ENCODE measurements at places on chromosomes 16 and 17.
A peak's percentile ranks its signal among the peaks of the same experiment; 100 is the strongest.

DNA sequence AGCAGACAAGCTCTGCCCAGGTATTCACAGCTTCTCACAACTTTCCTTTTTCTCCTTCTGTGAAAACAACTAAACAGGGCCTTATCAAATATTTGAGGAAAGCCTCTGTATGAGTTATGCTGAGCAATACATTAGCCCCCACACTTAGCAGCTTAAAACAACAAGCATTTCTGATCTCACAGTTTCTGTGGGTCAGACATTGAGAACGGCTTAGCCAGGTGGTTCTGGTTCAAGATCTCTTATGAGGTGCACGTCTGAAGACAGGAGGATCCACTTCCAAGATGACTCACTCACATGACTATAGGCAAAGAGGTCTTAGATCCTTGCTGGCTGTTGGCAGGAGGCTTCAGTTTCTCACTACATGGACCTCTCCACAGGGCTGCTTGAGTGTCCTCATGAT is 181.4 kb upstream of the WSCD1 start:
- DNase-seq: no peak

- no peak for DNase-seq
Measured at GRCh38 chr17:61200339-61200715, 199.3 kb upstream of the TBX2 start.

DNA sequence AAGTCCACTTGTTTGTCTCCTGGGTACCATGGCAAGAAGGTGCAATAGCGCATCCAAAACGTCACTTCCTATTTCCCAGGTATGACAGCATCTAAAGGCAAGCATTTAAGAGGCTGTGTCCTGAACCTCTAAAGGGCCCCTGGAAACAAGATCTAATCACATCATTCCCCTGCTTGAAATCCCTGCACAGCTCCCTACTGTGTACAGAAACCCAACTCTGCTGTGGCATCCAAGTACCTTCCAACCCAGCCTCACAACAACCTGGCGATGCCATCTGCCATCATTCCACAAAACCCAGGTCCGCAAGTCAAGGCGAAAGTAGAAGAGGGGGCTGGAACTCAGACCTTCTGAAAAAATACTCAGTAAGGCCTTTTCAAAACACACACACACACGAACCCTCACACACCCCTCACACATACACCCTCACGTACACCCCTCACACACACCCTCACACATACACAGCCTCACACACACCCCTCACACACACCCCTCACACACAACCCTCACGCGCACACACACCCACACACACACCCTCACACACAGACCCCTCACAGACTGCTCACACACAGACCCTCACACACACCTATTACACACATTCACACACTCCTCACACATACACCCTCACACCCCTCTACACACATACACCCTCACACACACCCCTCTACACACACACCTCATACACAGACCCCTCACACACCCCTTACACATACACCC is 24.5 kb downstream of the C17orf67 start:
- no peak for DNase-seq

DNA sequence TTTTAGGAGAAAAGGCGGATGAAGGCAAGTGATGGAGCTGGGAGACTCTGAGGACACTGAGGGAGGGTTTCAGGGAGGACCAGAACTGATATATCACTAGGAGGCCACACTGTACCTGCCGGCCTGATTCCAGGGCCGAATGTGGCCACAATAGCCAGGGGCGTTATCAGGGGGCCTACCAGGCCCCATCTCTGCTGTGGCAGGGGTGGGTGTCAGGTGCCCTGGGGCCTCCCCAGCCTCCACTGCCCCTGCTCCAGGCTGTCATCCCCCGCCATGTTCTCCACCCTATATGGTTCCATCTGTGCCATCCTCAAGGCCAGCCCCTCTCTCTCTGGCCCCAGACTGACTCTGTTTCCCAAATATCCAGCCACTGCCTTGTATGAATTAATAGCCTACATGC is 246.5 kb downstream of the GSG1L start:
- no peak for DNase-seq

- DNase-seq: no peak
Measured at GRCh38 chr17:43952724-43953666, 745 bp downstream of the PYY start.

GRCh38 chr16:89613231-89613953 is at the start of gene DPEP1:
Gene DPEP1 (plus strand): TSS chr16:89613642. CDS start chr16:89630411, 16,769 bp downstream.
- DNase-seq: no peak

GRCh38 chr17:64024781-64025731 is 4.6 kb upstream of the ICAM2 start:
- no peak for DNase-seq

DNA sequence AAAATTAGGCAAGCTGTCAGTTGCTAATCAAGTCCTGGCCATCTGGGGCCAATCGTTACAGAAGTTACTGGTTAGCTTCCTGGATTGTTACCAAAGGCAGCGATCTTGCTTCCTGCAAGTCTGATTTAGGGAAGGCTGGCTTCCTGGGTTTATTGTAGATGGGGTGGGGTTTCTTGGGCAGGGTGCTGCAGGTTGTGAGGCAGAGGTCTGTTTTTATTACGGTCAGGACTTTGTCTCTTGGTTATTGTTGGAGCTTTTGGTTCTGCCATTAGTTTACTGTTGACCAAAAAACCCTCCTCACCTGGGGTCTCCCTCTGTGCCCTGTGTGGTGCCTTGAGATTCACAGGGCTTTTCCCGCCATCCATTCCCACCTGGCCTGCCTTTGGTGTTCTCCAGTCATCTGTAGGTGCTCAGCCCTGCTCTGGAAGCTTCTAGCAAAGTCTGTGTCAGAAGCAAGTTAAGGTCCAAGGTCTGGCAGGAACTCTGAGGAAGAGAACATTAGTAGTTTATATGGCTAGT is 36.9 kb downstream of the SLC47A1 start:
- no peak for DNase-seq

DNA sequence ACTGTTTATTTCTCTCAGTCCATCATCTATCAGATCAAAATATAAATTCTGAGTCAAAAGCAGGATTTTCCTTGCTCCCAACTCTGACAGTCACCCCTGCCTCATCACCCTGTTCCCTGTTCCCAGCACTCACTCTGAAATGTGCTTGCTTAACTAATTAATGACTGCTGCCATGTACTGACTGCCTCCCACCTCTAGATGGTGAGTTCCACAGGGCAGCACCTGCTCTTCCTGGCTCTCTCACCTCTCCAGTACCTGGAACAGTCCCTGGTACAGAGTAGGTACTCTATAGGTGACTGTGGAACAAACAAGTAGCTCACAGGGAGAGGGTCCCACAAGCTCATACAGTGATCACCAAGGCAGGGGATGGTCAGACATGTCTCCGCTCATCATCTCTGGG is 114.3 kb upstream of the C16orf82 start:
- no peak for DNase-seq

GRCh38 chr17:34219405-34219804 is 35.7 kb upstream of the CCL2 start:
- DNase-seq: no peak

DNA sequence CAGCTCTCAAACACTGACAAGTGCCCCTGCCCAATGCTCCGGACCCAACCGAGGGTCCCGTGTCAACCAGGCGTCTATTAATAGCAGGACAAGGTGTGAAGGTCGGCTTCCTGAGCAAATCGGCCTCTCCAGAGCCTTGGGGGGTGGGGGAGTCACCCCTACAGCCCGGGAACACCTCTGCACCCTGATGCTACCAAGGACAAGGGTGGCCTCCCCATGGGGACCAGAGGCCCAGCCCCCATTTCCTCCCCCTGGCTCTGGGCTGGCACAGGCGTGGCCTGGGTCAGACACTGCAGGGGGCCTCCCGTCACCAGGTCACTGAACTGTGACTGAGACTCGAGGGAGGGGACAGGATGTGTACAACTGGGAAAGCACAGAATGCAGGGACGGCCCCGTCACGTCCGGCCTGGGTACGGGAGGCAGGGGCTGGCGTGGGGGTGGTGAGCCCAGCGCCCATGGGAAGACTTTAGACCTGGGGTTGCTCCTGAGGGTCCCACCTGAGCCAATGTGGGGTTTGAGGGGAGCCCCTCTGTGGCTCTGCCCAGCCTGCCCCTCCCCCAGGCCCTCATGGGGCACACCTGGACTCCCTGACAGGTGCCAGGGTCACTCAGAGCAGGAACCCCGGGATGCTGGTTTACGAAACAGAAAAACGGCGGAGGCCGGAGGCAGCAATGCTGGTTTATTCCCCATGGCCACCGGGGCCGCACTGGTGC is 579 bp upstream of the CYBA start:
- DNase-seq: peak; percentile 92

DNA sequence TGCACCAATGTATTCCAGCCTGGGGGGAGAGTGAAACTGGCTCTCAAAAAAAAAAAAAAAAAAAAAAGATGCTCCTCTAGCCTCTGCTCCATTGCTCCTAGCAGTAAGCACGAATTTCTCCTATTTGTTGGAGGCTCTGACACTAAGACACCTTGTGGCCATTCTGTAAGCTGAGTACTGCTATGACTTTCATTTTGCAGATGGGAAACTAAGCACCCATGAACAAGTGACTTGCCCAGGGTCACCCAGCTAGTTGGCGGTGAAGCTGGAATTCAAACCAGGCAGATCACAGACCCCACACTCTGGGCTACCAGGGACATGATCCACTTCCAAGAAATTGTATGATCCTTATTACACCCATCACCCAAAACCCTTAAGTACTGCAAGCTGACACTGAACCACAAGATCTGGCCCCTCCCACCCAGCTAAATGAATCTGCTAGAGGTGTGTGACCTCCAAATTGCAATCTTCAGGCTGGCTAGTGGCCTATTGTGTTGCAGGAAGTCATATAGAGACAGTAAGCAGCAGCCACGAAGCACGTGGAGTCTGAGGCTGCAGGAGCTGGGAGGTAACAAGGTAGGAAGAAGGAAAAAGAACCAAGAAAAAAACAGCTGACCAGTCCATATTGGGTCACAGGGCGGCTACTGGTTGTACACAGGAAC is 209.4 kb downstream of the XYLT1 start:
- no peak for DNase-seq

GRCh38 chr17:3474212-3474611 is 1.6 kb upstream of the ASPA start:
- DNase-seq: no peak

DNA sequence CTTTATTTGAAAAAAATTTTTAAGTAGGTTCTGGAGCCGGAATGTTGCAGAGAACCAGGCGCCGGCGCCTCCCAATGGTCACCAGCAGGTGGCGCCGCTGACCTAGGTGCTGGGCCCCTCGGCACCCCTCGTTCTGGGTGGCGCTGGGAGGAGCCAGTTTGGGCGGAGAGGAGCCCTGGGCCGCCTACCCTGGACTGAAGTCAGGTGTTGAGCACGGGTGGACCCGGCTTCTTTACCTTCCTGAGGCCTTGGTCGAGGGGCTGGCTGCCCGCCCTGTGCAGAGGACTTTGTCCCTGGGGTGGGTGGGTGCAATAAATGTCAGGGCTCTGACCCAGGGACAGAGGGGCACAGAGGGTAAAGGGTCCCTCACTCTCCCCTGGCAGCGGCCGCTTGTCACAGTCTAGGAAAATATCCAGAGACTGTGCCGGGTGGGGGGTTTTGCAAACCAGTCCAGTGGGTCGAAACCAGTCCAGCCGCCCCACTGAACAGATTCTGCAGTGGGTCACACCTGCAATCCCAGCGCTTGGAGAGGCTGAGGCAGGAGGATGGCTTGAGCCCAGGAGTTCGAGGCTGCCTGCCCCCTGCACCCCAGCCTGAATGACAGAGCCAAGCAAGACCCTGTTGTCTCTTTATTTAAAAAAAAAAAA is 30.1 kb upstream of the TNFRSF13B start:
- no peak for DNase-seq

- DNase-seq: no peak
Measured at GRCh38 chr17:33623841-33624240, 330.7 kb upstream of the ASIC2 start.

GRCh38 chr17:17382971-17383370 is 79.8 kb downstream of the NT5M start:
- DNase-seq: no peak

- no peak for DNase-seq
Measured at GRCh38 chr17:41917192-41917591, 1.6 kb downstream of the ACLY start.

DNA sequence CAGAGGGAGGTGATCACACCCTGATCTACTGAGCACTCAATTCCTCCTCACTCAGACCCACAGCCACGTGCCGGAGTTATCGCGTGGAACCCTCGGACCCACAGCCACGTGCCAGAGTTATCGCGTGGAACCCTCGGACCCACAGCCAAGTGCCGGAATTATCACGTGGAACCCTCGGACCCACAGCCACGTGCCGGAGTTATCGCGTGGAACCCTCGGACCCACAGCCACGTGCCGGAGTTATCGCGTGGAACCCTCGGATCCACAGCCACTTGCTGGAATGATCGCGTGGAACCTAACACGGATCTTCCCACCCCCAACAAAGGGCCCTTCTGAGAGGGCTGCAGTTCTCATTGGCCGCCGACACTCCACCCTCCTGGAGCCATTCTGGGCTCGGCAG is 97.7 kb downstream of the PGS1 start:
- DNase-seq: no peak

- DNase-seq: no peak
Measured at GRCh38 chr17:76695059-76695831, 15.5 kb downstream of the MXRA7 start.

DNA sequence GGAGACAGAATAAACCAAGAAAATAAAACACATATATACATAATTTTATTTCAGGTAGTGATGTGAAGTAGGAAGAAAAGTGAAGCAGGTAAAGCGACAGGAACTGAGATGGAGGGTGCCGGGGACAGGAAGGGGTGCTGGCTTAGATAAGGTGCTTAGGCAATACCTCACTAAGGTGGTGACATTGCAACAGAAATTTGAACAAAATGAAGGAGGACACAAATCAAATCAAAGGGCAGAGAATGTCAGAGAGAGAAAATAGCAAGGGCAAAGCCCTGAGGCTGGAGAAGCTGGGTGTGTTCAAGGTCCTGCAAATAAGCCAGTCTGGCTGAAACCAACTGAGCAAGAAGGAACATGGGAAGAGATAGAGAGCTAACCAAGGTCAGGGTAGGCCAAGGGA is 5.0 kb upstream of the CDYL2 start:
- no peak for DNase-seq

- no peak for DNase-seq
Measured at GRCh38 chr16:67919622-67920221, 11.9 kb downstream of the CTRL start.

DNA sequence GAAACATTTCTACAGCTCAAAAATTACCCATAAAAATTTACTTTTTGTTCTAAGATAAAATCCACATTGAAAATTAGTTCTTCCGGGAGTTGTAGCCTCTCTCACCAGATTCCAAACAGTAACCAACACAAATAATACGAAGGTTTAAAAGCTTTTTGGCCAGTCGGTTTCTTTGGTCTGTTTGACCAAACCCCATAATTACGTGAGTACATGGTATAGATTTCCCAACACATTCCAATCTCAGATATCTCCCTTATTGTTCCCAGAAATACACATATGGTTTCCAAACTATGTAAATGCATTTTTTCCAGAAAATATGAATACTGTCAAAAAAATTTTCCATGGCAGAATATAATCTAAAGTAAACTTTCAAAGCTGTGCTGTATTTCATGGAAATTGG is 722.0 kb downstream of the KCNJ2 start:
- DNase-seq: no peak

- DNase-seq: no peak
Measured at GRCh38 chr17:15501282-15501681, 33.9 kb upstream of the CDRT4 start.

- no peak for DNase-seq
Measured at GRCh38 chr17:20179041-20179440, 169.9 kb downstream of the SPECC1 start.
